ENCODE measurements at places on chromosomes 12 and 14. TPM values are rescaled to one million over a fixed set of nuclear protein-coding genes. Genes with fewer than 3 reads are reported as not detected.

FBXW8 gene
- total RNA-seq, result 9.5 TPM

KLRC3 gene
- total RNA-seq, result not detected

DNA sequence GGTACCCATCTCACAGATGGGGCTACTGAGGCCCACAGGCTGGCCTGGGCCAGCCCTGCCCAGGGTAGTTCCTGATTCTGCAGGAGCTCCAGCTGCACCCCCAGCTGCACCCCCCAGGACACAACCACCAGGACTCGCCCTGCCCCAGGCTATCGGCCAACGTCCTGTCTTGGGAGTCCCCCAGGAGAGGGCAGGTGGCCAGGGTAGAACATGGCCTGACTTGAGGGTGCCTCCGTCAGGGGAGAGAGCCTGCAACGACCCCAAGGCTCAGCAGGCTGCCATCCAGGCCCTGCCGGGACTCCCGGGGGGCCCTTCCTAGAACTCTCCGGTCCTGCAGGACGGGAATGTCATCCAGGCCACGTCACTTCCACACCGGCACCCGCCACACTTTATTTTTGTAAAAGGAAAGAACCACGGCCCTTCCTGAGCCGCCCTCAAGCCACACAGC lies 15.8 kb downstream of the JAG2 start:
- DNase-seq, result no peak

DNA sequence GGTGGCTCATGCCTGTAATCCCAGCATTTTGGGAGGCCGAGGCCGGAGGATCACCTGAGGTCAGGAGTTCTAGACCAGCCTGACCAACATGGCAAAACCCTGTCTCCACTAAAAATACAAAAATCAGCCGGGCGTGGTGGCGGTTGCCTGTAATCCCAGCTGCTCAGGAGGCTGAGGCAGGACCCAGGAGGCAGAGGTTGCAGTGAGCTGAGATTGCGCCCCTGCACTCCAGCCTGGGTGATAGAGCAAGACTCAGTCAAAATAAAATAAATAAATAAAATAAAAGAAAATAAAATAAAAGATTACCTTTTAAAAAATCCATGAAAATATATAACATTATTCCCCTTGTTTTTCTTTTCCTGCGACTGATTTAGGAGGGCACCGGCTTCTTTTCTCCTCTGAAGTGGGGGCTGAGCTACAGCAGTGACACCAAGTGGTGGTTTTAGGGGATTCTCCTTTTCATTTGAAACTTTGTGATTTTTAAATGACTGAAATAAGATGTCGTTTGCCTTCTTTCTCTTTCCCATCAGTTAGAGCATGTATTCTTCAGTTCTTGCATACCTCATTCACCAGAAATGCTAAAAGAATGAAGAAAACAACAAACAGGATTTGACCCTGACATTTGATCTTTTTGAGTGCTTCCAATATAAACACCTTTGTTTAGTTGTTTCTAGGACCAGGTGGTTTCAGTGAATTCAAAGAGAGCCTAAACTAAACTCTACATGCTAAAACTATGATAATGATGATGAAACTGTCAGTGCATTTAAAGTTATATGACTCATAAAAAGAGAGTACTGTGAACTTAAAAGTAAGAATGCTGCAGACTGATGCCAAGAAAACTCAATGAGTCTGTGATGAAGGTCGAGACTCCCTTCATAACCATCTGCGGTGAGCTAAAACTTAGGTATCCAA lies 22.6 kb upstream of the PKP2 start:
- DNase-seq, result peak; percentile 38

DNA sequence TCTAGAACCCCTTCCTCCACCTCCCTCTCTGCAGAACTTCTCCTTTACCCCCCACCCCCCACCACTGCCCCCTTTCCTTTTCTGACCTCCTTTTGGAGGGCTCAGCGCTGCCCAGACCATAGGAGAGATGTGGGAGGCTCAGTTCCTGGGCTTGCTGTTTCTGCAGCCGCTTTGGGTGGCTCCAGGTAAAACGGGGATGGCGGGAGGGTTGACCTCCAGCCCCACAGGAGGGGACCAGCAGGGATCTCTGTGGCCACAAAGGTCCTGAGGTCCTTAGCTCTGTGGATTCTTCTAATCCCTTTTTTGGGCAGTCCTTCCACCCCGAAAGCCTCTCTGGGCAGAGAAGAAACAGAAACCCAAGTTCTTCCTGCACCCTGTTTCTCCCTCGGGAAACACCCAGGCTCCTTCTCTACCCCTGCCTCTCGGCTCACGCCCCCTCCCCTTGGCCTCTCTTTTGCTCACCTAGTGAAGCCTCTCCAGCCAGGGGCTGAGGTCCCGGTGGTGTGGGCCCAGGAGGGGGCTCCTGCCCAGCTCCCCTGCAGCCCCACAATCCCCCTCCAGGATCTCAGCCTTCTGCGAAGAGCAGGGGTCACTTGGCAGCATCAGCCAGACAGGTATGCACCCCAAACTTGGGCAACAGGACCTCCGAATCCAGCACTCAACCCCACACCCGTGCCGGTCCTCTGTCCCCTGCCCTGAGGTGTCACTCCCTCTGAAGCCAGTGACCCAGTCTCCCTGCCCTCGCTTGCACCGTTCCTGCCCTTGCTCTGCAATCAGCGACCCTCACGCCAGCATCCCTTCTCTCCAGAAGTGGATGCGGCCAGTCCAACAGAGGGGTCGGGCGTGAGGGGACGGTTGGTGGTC lies 638 bp downstream of the LAG3 start:
- DNase-seq, result no peak

GRCh38 chr12:95859947-95860850 lies 1.4 kb downstream of the SNRPF start:
- DNase-seq, result no peak

DNA sequence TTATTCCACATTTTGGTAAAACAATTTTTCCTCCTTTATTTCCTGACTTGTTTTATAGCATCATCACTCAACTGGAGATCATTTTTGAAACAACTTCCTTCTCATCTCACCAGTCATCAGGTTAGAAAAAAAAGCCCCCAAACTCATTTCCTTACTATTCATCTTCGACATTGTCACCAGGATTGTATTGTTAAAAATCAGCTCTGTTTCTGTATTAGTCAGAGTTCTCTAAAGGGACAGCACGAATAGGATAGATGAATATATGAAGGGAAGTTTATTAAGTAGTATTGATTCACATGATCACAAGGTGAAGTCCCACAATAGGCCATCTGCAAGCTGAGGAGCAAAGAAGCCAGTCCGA lies 392.6 kb downstream of the FUT8 start:
- DNase-seq, result no peak

DNA sequence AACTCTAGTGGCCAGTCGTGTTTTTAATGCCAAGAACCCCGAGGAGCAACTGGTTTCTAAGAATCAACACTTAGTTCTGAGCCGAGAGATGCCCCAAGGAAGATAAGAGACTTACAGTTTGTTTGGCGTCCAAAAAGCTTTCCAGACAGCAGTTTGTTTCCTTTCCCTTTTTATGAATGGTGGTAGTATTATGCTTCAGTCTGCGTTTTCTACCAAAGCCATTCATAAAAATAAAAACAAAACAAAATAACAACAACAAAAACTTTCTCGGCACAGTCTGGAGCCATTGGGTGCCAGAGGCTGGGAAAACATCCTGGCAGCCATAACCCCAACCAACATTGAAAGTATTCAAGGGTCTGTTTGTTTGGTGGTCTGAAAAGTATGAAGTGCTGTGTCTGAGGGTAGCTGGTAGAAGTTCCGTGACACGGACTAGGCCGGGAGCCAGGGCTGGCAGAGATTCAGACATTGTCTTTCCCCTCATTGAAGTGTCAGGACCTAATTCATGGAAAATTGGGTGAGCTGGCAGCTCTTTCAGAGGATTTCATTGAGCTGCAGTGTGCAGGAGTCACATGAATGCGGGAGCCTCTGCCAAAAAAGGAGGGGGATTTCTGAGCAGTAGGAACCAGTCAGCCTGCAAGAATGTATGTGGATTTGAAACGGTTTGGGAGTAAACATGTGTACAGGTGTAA lies 124.2 kb downstream of the HMGA2 start:
- peak; percentile 100 for DNase-seq

- peak; percentile 58 for DNase-seq
Measured at GRCh38 chr12:22856178-22856577, 231.2 kb downstream of the ETNK1 start.
